ENCODE measurements at places on chromosomes 12 and 14.

GRCh38 chr14:67837011-67837624 is 17.5 kb downstream of the RAD51B start:
- peak; percentile 81 for DNase-seq

DNA sequence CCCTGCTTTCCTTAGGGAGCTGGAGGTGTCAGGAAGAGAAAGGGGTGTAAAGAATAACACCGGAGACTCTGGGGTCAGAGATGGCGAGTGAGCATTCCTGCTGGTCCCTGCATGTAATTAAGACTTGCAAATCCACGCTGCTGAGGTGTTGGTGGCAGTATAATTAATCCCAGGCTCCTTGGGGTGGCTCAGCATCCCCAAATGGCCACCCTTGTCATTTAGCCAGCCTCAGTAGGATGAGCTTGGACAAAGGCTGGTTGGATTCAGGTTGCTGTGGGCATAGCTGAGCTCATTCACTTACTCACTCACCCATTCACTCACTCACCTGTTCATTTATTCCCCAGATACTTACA is 174.4 kb upstream of the RPH3A start:
- DNase-seq = no peak

DNA sequence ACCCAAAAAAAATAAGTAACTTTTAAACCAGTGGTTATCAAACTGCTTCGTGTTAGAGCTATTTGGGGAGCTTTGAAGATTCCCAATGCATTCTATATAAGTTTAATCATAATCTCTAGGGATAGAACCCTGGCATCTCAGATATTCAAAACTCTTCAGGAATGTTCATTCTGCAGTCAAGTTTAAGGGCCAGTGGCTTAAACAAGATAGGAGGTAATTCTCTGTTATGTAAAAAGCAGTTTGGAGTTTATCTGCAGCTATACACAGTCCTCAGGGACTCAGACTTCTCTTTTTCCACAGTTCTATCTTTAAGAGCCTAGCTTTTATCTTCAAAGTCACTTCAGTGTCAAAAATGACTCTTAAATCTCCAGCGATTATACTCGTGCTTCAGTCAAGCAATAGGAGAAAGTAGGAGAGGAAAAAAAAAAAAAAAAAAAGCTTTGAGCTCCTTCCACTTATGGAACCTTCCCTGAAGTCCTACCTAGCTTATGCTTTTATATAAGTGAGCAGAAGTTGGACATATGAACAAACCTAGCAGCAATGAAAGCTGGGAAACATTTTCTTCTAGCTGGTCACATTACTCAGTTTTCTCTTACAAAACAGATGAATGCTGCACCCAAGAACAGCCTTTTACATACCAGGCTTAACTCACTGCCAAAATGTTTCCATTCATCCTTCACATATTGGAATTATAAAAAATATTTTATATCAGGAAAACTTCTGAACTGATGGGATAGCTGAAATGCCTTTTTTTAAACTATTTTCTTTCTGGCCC is 302.8 kb downstream of the FSCB start:
- peak; percentile 77 for DNase-seq

GRCh38 chr12:109930028-109930800 is 30.1 kb downstream of the TCHP start:
- DNase-seq = no peak

- DNase-seq = no peak
Observed at GRCh38 chr14:65239938-65240296, 137.6 kb upstream of the MAX start.

DNA sequence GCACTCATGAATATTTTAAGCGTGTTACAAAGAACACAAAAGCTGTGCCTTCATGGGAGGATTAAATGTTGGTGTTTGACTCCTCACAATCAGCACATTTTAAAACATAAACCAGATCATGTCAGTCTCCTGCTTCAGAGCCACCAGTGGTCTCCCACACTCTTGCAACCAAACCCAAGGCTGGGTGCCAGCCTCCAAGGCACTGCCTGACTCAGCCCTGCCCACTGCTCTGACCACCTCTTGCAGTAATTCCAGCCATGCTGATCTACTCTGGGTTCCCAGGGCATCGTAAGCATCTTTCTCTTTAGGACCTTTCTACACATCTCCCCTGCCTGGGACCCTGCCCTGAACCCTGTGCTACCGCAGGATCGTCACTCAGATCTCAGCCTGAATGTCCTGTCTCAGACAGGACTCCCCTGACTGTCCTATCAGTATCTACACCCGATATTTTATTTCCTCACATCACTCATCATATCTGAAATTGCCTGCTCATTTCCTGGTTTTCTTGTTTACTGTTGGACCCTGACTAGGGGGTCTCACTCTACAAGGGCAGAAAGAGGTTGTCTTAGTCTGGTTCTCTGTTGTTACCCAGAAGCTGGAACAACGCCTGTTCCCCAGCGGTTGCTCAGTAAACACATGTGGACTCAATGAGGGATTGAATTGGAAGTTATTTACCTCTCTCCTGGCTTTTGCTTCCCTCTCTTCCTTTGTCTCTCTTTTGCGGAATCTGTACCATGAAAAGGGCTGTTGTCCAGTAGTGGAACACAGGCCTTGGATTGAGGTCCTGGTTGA is 449.8 kb downstream of the RAD51B start:
- no peak for DNase-seq

DNA sequence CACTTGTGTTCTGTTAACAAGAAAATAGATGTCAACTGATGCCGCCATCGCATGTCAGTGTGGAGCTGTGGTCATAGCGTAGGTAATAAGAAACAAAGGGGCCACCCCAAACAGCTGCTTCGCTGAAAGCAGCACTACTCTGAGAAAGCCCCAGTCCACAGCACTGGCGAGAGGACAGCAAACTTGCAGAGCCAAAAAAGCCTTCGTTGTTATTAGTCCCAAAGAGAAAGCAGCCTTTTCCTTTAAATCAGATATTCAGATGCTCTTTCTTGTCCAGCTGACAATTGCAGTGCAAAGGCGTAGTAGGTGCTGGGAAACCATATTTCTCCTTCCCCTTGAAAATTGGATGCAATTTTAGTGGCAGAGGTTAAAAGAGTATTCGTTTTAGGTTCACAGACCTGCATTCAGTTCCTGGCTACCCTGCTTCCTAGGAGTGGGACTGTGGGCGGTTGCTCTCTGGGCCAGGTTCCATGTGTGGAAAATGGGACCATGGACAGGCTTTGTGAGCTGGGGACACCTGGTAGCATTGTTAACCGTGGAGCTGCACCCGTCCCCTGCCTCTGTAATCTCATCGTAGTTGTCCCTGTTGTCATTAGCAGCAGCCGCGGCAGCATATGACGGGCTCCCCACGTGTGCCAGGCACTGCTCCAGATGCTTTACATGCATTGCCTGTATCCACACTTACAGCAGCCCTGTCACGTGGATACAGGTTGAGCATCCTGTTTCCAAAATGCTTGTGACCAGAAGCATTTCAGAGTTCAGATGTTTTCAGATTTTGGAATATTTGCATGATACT is 54.2 kb downstream of the ELK3 start:
- DNase-seq = no peak

DNA sequence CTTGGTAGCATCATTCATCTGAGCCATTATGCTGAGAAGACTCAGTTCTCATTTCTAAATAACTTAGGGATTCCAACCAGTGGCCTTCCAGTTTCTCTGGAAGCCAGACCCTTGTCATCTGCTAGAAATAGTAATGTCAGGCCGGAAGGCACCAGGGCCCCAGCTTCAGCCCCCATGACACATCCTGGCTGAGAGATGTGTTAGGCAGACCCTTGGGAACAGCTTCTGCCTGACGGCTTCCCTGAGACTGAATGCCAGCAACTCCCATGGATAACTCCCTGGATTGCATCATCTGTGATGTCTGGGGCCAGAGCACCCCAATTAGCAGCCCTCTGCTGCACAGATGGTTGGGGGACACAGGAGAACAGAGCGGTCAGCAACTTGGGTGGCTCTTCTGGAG is 583.5 kb upstream of the TBX3 start:
- no peak for DNase-seq

- no peak for DNase-seq
Observed at GRCh38 chr14:95547272-95547625, 12.4 kb downstream of the GLRX5 start.

DNA sequence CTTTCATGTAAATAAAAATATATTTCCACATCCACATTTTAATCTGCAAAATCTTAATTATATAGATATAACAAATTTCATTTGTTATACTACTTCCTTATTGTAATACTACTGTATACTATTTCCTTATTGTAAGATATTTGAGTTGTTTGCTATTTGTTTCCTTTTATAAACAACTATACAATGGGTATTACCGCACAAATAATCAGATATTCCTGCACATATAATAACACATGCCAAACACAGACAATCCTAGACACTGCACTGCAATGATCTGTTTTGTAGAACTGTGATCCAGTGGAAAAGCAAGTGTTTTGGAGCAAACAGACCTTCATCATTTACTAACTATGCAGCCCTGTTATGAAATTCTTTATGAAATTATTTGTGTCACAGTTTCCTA is 30.5 kb downstream of the PRKD1 start:
- DNase-seq = no peak

DNA sequence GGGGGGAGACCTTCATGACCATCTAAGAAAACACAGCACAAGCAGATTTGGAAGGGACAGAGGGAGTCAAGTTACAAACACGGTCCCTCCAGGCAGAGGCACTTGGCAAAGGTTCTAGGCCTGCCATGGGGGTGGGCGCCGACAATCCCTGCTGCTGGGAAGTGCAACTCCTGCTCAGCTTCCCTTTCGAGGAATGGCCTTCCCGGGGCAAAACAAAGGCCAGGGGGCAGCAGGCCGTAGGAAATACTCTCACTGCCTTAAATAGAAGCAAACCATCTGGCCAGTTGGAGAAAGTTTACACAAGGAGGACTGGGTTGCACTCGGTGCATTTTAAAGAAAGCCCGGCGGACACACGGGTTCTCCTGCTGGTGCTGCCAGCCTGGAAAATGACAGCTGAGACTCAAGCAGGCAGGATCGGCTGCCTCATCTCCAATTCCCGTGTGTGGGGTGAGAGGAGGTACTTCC is 65.8 kb downstream of the ITPK1 start:
- no peak for DNase-seq

DNA sequence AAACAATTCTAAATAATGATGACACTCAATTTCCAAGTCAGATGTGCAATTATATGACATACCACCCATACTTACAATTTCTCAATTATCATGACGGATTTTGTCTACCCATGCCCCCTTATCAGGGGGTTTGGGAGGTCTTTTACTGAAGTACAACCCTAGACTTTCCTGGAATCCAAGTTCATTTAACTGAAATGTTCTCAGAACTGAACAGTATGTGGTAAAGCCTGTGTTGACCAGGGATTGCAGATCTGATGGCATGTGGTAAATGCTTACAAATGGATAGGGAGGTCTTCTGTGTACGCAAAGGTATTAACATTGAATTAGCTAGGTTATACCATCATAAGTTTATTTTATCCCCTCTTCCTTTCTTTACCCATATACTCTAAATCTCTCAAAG is 281.8 kb downstream of the CEP128 start:
- DNase-seq = no peak

DNA sequence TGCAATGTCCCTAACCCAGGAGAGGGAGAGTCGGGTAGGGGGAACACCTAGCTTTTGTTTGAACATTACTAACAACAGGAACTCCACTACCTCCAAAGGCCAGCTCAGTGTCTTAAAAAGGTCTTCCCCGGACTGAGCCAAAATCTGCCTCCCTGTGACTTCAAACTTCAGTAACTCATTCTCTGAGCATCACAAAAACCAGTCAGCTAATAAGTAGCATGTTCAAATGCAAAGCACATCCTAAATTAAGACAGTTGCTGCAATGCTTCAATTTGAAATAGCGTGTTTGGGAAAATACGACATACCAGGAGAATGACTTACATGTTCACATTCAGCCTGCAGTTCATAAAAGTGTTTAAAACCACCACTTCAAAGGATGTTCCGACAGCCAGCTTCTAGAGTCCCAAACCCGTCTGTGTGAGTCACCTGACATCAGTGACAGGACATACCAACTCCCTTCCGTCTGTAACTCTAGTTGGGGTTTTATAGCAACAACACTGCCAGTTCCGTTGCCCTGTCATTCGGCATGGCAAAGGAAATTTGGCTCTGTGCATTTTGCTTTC is 13.0 kb downstream of the ZFP36L1 start:
- peak; percentile 94 for DNase-seq

DNA sequence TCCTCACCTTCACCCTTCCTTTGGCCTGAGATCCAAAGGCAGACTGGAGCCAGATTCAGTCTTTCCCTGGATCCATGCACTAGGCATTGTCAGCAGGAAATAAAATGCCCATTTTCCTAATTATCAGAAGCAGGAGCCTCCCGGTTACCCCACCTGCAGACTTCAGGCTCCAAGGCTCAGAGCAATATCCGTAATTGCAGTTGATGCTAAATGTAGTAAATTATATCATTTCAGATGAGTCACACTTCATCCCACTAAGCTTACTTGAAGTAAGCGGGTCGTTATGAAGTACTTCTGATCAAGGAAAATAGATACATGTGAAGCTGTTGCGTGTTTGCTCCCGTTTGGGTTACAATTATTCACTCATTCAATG is 110.7 kb upstream of the SFSWAP start:
- DNase-seq = no peak

GRCh38 chr14:24694680-24695079 is 60.7 kb upstream of the GZMB start:
- DNase-seq = no peak

- DNase-seq = no peak
Observed at GRCh38 chr12:8036346-8036745, 3.8 kb downstream of the FOXJ2 start.

GRCh38 chr12:57430112-57430930 is 522 bp downstream of the R3HDM2 start:
- DNase-seq = peak; percentile 20

- DNase-seq = peak; percentile 32
Observed at GRCh38 chr12:52836042-52836466, 1.9 kb upstream of the KRT79 start.

GRCh38 chr14:89458713-89459420 is 41.8 kb upstream of the FOXN3 start:
- no peak for DNase-seq

DNA sequence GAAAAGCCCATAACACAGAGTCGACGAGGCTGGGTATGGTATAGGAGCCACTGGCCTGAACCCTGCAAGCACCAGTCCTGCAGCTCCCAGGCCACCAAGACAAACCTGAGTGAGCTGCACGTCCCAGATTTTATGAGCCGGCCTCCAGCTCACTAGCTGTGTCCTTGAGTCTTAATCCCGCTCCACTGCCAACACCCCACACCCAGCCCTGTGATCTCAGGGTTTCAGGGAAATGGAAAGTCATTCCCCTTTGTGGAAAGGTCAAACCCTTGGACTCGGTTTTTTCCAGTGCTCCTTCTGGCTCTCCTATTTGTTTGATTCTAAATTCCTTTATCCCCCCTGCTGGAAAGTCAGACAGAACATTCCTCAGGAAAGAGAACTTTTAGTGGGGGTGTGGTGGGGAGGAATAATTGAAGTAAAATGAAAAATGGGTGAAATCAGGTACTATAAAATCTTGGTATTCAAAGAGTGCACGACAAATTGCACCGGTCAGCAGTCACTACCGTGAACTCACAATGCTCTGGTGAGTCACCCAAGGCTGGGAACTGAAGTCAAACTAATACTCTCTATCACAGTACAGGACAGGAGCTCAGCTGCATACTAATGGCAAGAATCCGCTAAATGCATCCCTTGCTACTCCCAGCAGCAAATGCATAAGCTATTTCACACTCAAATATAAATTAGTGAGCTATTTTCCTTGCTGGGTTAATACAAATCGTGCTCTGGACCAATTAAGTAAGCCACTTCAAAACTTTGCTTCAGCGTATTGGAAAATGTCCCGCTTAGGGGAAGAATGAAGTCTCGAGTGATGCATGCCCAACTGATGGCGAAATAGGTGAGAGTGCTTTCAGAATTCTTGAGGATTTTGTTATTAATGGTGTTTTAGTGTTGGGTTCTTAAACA is 9.0 kb downstream of the PITPNM2 start:
- DNase-seq = peak; percentile 86

- no peak for DNase-seq
Observed at GRCh38 chr12:57027011-57027804, 10.9 kb upstream of the TAC3 start.
